ENCODE measurements at places on chromosomes 5 and 9.

GRCh38 chr5:159440968-159441367 lies 110.7 kb upstream of the IL12B start:
- DNase-seq = no peak

- no peak for DNase-seq
Observed at GRCh38 chr5:170132269-170132975, 26.7 kb downstream of the FOXI1 start.

- no peak for DNase-seq
Observed at GRCh38 chr5:151406322-151406947, 41.0 kb upstream of the SLC36A1 start.

GRCh38 chr9:69579760-69580581 lies 92.2 kb downstream of the APBA1 start:
- no peak for DNase-seq

- no peak for DNase-seq
Observed at GRCh38 chr9:91465420-91465819, 41.8 kb upstream of the NFIL3 start.

DNA sequence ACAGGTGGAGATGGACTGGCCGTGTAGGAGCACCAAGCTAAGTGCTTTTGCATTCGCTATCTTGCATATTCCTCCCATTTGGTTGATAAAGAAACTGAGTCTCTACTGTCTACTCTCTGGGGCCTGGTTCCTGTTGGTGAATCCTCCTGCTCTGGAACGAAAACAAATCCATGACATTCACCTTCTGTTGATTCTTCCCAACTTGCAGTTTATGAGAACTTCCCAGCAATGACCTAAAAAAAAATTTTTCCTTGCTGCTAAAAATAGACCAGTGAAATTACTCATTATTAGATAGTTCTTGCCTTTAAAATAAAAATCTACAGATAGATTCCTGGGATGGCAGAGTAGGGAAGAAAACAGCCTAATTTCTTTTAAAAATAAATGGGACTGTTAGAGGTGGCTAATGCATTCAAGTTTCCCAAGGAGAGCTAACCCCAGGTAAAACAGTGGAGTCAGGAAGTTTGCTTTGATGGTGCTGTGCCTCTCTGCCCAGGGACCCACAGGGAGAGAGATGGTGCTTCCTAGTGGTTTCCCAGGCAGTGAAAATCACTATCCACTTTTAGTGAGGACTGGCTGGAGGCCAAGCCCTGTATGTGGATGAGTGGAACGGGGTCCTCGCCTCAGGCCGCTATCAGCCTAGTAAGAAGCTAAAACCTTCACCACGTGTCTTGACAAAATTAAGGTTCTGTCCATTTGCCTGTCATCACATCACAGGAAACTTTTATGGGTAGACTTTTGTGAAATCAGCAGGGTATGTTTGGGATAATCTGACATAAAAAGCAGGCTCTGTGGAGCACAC lies 68.4 kb upstream of the NR3C1 start:
- no peak for DNase-seq

- no peak for DNase-seq
Observed at GRCh38 chr9:34578241-34579103, 11.1 kb downstream of the CNTFR start.

DNA sequence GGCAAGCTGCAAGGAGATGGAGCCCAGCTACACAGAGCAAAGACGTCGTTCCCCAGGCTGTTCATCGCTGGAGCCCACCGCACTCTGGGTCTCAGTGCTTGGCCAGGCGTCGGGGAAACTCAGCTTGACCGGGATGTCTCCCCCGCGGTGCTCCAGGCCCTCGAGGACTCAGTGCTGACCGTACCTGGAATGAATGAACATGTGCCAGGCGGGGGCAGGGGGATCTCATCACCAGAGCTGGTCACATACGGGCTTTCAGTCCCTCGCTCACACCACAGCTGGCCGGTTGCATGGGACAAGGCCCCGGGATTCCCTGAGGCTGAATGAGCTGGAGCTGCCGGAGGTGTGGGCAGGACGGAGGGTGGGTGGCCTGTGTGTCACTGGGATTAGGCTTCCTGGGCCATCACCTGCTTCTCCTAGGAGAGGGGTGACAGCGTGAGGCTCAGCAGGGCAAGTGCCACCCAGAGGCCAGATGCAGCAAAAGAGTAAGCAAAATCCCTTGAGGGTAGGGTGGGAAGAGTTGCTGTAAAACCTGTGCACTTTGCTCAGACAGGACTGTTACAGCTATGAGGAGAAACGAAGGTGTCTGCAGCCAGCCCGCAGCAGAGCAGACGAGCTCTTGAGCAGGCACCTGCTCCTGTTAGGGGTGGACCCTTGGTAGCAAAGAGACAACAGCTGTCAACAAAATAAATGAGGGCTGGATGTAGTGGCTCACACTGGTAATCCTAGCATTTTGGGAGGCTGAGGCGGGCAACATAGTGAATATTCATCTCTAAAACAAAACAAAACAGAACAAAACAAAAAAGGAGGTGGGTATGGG lies 70.7 kb upstream of the RAPGEF1 start:
- no peak for DNase-seq

GRCh38 chr9:29439961-29440360 lies 1866.7 kb upstream of the C9orf72 start:
- no peak for DNase-seq

- no peak for DNase-seq
Observed at GRCh38 chr5:89866410-89866809, 543.1 kb downstream of the CETN3 start.

DNA sequence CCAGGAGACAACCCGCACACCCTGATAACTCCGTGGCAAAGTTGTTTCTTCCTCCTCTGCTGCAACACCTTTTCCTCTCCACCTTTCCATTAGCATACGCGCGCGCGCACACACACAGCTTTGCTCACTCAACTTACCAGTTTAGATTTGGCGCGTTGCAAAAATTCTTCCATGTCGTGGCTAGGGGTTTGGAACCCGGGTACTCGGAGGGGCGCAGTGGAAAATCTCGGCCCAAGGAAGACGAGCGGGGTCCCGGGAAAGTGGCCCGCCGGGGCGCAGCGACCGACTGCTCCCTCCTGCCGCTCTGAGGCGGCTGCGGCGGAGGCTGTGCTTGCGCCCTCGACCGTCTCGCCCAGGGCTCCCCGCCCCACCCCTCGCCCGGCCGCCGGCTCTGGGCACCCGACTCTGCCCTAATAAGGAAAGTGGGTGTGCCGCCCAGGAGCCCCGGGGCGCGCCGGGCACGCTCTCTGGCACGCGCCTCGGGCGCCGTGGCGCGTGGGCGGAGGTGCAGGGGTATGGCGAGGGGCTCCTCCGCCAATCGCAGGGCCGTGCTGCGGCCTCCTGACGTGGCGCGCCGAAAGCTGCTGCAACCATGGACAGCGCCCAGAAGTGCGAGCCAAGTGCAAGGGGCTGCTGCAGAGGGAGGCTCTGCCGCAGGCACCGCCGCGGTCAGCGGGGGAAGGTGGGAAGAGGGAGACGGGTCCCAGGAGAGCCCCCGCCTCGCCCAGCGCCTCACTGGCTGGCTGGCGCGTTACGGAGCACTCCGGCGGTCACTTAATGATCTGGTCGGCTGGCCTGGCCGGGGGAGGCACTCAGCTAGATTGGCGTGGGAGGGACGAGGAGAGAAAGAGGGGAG lies at the start of gene PRUNE2:
PRUNE2 (minus strand) TSS at position 324 of the 856 bp plus-strand sequence; CDS start at position 173, 151 bp downstream.
- DNase-seq = peak; percentile 2

DNA sequence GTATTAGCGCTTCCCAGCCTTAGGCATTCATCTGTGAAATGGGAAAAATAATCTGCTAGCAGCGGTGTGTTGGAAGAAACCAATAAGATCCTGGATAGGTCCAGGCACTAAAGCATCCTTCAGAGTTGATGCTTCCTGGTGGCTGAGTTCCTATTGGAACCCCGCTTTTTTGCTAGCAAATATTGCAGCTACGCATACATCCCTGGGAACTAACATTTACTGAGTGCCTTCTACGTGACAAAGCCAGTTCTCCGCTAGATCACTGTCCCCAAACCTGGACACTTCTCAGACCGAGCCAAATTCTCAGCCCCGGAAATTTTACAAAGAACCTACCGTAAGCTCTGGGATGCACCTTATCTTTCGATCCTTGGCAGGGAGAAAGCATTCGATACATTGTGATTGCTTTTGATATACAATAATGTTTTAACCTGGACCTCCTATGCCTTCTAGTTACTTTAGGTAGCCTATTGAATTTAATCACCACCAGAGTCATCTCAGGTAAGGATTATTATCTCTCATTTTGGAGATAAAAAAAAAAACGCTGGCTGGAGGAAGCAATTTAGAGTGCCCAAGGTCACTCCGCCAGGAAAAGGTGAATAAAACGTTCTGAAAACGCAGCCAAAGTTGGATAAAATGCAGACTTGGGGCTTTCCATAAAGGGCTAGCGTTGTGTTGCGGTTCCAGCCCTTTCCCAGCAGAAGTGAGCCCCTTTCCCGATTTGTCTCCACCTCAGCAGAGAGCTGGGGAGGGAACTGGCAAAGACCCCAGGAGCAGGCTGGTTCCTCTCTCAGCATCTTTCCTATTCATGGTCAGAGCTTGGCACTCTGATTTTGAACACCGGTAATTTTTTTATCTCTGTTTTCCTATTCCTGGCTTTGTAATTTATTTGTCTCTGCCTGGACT lies 2.6 kb upstream of the MSX2 start:
- no peak for DNase-seq

- DNase-seq = no peak
Observed at GRCh38 chr5:168910874-168911273, 331.7 kb upstream of the PANK3 start.

DNA sequence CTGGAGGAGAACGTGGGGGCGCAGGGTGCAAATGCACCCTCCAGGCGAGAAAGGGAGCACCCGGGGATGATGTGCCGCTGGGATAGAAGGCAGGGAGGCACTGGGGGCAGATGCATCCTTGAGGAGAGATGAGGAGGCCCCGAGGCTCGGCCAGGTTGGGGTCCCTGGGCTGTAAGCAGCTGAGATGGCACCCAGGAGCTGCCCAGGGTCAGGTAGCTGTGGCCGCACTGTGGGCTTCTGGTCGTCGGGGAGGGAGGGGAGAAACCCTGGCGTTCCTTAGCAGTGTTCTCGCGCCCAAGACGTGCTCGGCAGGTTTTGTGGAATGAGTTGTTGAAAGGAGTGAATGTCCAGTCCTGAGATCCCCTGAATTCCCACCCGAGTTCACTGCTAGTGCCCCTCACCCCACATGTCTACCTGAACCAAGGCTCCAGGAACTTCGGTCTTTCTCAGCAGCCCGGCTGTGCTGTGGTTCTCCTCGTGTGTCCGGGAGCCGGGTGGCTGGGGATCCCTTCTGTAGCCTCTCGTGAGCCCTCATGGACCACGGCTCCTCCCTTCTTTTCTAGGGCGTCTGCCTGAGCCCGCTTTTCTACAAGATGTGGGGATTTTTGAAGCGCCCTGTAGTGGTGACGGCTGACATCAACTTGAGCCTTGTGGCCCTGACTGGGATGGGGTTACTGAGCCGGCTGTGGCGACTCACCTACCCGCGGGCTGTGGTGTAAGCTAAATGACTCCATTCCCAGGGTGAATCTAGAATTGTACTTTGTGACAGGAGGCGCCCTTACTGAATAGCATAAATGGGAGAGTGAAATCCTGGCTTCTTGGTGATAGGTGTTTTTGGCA lies 1.1 kb downstream of the POMT1 start:
- DNase-seq = peak; percentile 27

- DNase-seq = no peak
Observed at GRCh38 chr5:154618696-154619095, 136.5 kb upstream of the LARP1 start.

DNA sequence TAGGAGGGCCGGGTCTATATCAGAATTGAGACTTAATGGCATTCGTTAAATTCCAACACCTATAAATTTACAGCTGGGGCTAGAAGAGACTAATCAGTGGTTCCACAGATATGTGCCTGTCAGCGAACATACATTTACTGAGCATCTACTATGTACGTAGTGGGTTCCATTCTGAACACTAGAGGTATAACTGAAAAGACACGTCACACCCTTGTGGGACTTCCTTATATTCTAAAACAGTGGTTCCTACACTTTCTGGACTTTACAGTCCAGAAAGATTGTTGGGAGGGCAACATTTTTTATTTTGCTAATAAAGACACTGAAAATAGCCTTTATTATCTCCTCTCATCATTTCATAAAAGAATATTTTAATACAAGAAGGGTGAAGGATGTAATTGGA lies 140.5 kb downstream of the SCAMP1 start:
- no peak for DNase-seq

GRCh38 chr5:168681556-168682183 lies 102.5 kb upstream of the PANK3 start:
- DNase-seq = no peak

DNA sequence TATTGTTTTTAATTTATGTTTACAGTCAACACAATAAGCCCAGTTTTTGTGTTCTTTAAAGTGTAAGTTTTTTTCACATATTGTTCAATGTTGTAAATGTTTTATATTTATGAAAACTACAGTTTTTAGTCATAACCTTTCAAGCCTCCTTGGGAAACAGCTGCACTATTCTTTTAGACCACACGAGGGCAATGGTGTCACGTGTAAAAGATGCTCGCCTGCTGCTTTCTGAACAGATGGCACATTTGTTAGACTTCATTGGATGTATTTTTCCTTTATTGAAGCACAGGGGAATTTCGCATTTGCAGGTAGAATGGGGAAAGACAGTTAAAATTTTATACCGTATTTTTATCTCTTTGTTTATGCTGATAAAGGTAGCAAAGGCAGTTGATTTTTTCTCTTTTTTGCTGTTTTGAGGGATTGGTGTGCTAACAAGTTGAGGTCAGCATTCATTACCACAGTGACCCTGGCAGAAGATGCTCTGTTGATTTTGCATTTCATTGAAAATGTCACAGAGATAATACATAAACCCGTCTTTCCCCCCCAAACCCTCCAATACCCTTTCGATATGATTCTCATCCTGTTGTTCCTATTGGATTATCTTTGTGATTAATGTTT lies 59.0 kb downstream of the MAT2B start:
- DNase-seq = peak; percentile 39

DNA sequence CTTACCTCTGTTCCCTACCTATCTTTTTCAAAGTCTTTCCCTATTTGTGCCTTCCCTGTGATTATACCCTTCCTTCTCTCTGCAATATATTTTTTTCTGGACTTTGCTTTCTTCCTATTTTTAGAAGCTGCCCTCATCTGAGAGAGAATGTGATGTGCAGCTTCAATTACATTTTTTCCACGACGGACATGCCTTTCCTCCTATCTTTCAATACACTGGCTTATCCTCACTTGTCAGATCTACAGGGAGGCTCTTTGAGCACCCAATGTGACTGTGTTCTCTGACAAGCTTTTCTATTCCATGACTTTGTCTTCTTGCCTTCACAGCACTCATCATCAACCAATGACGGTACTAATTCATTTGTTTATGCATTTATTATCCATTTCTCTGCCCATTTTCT lies 227.9 kb upstream of the CLINT1 start:
- DNase-seq = no peak

DNA sequence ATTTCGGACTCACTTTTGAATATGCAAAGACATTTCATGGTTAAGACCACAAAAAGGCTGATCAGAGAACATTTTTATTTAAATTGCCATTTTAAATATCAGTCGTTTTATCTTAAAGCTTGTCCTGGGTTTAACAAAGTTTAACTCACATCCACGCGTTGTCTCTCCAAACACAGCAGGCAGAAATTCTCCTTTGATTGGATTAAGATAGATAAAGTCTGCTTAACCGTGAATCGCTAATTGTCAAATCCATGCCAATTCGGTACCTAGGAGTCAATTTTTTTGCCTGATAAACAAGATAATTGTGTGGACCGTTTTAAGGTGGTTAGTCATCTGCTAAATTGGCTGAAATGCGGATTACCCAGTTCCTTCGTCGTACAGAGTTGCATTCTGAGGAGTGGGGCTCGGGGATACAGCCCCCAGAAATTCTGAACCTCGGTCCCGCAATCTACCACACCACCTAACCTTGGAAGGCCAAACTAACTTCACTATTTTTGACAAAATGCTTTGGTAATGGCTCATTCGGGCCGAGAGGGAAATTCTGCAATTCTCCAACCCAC lies 665 bp upstream of the BTF3 start:
- no peak for DNase-seq

- DNase-seq = no peak
Observed at GRCh38 chr9:116450378-116451139, 236.5 kb upstream of the TRIM32 start.
